ENCODE measurements at places on chromosomes 2 and 18.

- DNase-seq, result no peak
These were observed 648.9 kb upstream of the VRK2 start for GRCh38 chr2:57397550-57398360.

DNA sequence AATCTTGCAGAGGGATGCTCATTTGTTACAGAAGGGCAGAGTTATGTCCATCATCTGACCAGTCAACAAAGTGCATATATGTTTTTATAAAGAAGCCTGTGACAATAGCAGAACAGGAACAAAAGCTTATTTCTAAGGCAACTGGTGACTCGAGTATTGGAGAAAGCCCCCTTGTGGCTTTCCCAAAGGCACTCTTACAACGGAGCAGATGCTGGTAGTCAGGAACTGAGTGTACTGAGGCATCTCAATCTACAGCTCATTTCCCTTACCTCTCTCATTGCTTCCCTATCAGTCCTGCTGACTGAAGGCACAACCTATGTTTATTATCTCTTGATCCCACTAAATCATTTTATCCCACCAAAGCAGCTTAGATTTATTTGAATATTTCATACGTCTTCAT, 557.1 kb upstream of the CHAC2 start:
- DNase-seq, result no peak

- DNase-seq, result no peak
These were observed 55.6 kb downstream of the ANKRD44 start for GRCh38 chr2:197254776-197255530.

GRCh38 chr2:124489686-124490085, 464.6 kb downstream of the CNTNAP5 start:
- DNase-seq, result no peak

DNA sequence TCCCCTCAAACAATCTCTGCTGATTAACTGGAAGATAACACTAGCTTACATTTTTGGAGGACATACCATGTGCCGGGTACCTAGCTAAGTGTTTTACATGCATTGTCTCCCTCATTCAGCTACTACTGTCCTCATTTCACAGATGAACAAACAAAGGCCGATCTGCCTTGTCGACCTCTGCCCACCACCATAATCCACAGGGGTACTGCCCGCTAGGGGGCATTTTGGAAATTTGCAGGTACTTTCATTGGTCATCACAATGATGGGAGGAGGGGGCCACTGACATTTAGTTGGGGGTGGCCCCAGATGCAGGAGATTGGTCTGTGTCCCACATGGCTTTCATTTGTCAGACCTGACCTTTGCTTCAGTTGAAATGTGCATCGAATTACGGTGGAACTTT, 3.9 kb upstream of the TMEM163 start:
- DNase-seq, result no peak

- no peak for DNase-seq
These were observed 58.4 kb downstream of the ALPK2 start for GRCh38 chr18:58570360-58571064.

DNA sequence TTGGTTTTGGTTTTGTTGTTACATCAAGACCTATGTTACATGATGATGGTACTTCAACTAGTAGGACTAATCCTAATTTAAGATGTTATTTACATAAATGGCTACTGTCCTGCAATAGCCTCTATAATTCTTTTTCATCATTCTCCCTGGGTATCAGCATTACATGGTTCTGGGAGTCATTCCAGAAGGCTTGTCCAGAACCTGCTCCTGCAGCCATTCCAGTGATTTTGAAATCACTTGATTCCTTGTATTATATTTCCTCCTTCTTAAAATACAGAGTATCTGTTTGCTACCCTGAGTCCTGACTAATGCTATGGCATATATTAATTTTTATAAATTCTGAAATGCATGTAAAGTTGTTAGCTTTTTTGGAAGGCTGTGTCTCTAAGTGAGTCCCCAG, 400.5 kb upstream of the MEIS1 start:
- DNase-seq, result no peak
